Caudate nucleus (tissue), 63 donors: ENCODE measurements at places on chromosomes 6 and 20.

DNA sequence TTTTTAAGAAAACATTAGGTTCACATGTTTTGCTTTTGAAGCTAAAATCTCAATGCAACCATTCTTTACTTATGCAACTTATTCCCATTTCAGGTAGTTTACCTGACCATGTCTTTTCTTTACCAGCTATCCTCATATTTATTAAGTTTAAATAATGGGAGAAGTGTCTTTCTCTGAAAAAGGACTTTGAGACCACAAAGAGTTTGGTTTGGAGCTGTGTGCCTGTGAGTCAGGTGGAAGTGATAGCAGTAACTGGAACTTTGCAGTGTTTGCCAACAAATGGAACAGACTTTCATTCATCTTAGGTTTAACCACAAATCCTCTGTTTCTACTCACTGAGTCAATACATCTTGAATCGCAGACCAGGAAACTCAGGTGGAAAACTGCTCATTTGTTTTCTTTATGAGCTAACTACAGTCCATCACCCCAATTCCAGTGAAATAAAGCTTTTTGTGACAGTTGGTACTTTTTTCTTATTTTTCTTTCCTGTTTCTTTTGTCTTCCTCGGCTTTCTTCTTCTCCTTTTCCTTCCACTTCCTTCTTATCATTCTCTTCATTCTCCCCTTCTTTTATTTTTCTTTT, 148.3 kb upstream of the RIN2 start:
- DNase-seq, result no peak

GRCh38 chr20:20212675-20213096, 155.2 kb upstream of the INSM1 start:
- no peak for DNase-seq

GRCh38 chr6:163963205-163964120, 548.9 kb downstream of the QKI start:
- no peak for DNase-seq

GRCh38 chr6:150142670-150143515, at the start of gene PPP1R14C:
PPP1R14C (plus strand) TSS chr6:150143044; CDS start chr6:150143193, 149 bp downstream.
- no peak for DNase-seq

DNA sequence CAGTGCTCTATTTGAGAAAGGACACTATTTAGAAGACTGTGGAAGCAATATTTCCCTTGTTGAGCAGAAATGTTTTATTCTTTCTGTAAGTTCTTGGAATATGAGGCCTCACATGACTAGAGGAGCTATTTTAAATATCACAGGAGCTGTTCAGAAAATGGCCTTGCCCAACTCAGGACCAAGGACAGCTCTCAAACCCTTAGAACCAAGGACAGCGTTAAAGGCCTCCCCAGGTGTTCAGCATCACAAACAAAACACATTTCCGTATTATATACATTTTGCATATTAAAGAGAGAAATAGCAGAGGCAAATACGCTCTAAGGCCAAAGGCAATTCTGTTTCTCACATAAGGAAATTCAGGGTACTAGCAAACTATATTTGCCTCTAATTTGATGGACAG, 631.4 kb downstream of the CDH26 start:
- no peak for DNase-seq
